ENCODE measurements at places on chromosomes 11 and 22. TPM values are rescaled to one million over a fixed set of nuclear protein-coding genes. Genes with fewer than 3 reads are reported as not detected.

Gene SESN3
- 34.6 TPM for polyA plus RNA-seq

Gene CTSC
- polyA plus RNA-seq: 659 TPM

Gene SCGB1D2
- polyA plus RNA-seq: not detected

Gene TMEM41B
- polyA plus RNA-seq: 53.6 TPM

Gene SLC22A9
- polyA plus RNA-seq: not detected

Gene RASGRP2
- 0.49 TPM for polyA plus RNA-seq

Gene GAL3ST1
- not detected for polyA plus RNA-seq

Gene TSPAN32
- not detected for polyA plus RNA-seq
